ENCODE measurements at places on chromosomes 16 and 17. TPM values are rescaled to one million over a fixed set of nuclear protein-coding genes. Genes with fewer than 3 reads are reported as not detected.

DNA sequence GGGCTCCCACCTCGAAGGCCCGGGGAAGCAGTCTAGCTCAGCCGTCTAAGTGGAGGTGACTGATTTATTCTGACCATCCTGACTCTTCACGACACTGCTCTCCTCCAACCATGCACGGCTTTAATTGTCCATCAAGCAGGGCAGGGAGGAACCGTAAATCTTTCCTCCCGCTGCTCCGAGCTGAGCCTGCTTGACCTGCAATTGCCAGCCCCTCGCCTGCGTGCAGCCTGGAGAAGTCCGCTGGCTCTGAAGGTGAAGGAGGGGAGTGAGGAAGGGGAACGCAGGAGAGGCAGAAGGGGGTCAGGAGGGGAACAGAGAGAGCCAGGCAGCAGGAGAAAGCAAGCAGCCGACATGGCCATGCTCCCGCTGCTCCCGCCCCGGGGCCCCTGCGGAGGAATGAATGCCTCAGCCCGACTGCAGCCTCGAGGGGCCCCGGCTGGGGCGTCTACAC, 10.1 kb downstream of the RBFOX3 start:
- no peak for DNase-seq

SPHK1 gene
- polyA plus RNA-seq: 20.5 TPM

SLC16A13 gene
- polyA plus RNA-seq: 0.87 TPM

ZNF624 gene
- polyA plus RNA-seq: 0.72 TPM

Data from heart left ventricle (tissue), 16 donors.